ENCODE measurements at places on chromosomes 6 and 20.

GRCh38 chr6:113433335-113433991, 423.7 kb upstream of the MARCKS start:
- DNase-seq: no peak

DNA sequence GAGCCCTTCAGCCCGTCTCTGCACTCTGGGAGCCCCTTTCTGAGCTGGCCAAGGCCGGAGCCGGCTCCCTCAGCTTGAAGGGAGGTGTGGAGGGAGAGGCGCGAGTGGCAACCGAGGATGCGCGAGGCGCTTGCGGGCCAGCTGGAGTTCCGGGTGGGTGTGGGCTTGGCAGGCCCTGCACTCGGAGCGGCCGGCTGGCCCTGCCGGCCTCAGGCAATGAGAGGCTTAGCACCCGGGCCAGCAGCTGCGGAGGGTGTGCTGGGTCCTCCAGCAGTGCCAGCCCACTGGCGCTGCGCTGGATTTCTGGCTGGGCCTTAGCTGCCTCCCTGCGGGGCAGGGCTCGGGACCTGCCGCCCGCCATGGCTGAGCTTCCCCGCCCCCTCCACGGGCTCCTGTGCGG, 49.8 kb downstream of the GMPR start:
- no peak for DNase-seq

GRCh38 chr20:56391596-56392131, 351 bp downstream of the AURKA start:
- peak; percentile 19 for DNase-seq

GRCh38 chr6:7593229-7593628, 3.2 kb downstream of the SNRNP48 start:
- DNase-seq: no peak

GRCh38 chr20:20425823-20426654, 58.1 kb downstream of the INSM1 start:
- no peak for DNase-seq

- DNase-seq: no peak
Measured at GRCh38 chr20:8862092-8862491, 206.8 kb upstream of the PLCB4 start.

GRCh38 chr6:30881392-30882203, 2.7 kb upstream of the DDR1 start:
- no peak for DNase-seq

DNA sequence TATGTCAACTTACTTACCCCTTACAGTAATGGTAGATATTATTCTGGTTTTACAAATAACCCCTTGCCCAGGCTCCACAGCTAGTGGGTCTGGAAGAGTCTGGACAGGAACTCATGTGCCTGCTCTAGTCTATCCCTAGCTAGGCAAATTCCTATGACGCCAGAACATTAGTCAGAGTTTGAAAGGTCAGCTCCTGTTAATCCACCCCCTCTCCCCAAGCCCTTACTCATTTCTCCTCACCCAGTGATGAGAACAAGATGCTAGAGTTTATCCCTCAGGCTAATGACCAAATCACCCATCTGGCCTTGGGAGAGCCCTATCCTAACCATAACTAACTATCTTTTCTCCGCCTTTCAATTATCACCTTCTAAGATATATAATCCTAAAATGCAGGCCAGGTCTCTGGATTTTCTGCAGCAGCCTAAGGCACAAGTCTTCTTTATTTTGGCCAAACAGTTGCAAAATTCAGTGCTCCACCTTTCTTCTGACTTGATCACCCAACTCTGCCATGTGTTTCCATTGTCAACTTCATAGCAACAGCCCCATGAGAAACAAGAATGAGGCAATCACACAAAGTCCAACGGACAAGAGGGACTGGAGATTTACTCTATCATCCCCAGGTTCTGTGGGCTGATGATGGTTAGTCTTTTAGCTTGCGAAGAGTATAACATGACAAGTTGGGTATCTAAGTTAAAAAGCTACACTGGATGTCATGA, 113.3 kb downstream of the TASP1 start:
- DNase-seq: no peak

DNA sequence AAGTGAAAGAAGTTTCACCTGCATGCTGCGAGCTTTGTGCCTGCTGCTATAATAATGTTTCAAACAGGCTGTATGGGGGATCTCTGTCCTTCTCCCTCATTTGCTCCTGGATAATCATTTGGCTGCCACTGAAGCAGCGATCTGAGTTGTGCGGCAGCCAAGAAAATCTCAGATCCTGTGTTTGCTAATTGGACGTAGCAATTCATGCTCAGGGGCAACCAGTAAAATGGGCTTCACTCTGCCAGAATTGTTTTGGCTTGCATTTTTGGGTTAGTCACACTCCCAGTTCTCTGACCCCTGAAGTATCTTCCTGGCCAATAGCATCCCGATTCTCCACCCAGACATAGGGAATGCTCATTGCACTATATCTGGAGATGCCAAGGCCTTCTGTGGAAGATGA, 13.7 kb upstream of the STXBP5 start:
- DNase-seq: no peak

- peak; percentile 34 for DNase-seq
Measured at GRCh38 chr6:17622144-17622543, 22.0 kb downstream of the FAM8A1 start.

DNA sequence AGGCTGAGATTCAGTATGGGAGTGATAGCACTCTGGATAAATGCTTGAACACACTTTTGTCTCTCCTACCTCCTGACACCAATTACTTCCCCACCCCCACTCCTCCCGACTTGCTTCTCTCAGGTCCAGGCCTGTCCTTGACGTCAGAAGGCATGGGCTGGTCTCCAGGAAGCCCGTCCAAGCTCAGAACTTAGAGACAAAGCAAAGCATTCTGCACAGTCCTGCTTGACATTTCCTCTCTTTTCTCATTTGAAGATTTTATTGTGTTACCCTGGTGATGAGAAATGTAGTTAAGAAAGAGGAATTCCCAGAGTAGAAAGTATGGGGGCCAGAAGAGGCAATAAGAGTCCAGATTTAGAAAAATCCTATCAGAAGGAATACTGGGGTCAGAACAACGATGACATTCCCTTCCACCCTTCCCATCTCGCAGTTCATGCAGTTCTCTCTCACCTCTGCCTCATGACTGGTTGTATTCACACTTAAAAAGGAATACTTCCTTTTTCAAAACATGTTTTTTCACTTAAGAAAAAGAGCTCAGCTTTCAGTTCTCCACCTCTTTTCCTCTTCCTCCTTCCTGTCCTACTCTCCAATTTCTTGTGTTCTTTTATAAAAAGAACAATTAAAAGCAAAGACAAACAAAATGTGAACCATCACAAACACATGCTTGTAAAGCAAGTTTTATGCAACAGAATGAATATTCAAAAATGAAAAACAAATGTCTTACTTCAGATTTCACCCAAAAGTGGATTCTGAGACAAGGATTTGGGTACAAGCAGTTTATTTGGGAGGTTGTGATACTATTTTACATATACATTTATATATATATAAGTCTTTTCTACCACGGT, 18.5 kb upstream of the FAM184A start:
- no peak for DNase-seq

DNA sequence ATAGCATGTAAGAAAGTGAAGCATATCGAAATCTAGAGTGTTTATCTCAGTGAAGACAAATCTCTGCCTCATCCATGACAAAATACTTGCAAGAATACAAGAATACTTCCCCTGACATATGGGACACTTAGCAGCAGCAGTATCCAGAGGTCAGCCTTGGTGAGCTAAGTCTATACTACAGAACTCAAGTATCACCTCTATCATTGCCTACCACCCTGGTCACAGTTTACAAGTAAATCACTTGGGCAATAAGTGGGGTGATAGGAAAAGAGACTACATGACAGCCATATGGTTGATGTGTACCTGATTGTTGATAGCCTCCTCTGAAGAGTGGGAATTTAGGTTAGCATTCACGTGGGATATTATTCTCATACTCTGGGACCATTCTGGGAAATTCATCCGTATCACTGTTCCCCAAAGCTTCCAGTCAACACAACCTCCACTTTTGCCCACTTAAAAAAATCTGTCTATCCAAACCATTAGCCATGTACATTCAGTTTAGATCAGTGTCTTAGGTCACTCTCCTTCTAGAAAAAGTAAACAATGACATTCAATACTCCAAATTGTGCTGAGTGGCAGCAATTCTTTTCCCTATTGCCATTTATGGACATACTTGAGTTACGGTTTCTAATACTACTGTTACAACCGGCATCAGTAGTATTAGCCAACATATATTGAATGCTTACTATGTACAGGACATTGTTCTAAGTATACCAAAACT, 118.2 kb upstream of the PRSS16 start:
- peak; percentile 30 for DNase-seq

GRCh38 chr20:49394264-49394663, 88.2 kb downstream of the KCNB1 start:
- DNase-seq: no peak

GRCh38 chr20:5715071-5715841, 34.9 kb upstream of the SHLD1 start:
- DNase-seq: no peak

DNA sequence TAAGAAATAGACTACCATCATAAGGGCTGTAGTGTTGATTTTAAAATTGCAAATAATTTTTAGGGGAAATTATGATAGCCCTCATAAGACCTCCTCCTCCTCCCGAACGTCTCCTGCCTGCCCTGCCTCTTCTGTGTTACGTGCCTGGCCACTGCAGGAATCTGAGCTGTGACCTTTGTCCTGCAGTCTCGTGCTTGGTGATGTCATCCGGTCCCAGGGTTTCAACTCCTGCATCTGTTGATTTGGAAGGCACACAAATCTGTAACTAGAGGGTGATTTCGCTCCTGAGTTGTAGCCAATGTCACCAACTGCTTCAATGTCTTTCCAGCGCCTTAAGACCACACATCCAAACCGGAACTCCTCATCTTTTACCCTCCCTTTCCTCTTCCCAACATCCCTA, 163.2 kb downstream of the AIG1 start:
- DNase-seq: no peak

GRCh38 chr6:166614589-166614988, 12.5 kb downstream of the RPS6KA2 start:
- DNase-seq: no peak

GRCh38 chr20:47532002-47532401, 30.3 kb downstream of the NCOA3 start:
- no peak for DNase-seq

DNA sequence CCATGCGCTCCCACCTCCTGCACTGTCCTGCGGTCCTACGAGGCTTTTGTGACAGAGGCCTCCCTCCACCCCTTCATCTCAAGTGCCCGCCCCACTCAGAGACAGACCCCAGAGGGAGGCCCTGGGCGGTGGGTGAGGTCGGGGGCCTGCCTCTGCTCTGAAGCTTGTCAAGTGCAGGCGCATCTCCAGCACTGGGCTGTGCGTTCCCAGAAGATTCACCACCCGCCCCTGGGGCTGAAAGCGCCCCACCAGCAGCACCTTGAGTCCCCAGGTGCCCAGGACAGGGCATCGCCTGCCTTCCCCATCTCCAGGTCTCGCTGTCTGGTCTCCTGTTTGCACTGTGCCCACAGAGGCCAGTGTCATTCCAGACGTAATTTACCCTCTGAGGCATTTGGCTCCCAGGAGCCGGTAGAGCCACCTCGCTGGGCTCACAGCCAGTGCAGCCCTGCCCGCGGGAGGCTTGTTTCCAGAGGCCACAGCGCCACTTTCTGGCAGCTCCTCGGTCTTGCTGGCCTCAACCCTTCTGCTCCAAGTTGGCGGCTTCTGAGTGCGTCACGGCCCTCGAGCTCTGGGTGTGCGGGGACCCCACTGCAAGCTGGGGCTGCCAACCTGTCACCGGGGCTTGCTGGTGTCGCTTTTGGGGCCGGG, 191.1 kb downstream of the TAF4 start:
- DNase-seq: no peak

DNA sequence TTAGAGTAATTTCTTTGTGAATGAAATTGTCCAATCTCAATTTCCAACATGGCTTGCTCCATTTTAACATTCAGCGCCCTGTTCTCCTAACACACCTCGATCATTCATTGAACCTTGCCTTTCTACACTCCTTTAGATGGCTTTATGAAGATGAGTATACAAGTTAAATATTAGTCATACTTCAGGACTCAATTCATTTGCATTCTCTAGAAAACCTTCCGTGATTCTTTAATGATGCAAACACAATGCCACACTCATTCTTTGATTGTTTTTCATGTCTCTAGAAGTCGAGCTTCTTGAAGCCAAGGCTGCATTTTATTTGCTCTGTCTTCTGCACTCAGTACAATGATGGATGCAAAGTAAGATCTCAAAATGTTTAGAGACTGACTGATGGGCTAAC, 641.2 kb downstream of the DOK5 start:
- no peak for DNase-seq

DNA sequence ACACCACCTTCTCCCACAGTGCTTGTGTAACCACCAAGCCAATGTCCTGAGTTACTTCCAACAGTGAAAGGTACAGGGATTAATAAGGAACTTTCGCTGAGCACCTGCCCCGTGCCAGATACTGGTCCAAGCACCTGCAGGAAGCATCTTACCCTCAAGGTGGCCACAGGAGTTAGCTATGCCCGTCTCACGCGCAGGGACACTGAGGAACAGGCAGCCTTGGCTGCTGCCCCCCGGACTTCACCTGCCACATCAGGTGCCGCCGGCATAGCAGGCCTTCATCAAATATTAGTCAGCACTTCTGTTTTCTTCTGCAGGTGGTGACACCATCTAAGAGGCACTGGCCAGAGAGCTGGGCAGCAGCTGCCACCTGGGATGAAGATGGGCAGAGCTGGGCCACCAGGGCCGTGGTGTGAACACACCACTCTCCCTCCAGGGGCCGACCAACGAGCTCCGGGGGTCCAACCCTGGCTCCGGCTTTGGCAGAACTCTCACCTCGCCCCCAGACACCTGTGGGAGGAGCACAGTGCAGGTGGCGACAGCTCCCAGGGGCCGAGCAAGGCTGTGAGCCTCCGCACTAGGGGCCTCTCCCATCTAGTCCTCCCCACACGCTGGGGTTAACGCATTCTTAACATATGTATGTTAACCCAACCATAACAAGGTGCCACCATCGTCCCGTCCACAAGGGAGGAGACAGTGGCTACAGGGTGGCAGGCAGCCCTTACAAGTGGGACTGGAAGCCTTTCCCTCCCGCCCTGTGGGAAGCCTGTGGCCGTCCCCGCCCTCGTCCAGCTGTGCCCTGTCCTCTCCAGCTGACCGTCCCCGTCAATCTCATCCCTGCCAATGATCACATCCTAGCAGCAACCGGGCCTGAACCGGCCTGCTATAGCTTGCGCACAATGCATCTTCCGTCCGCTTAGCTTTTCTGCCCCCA, 2.9 kb upstream of the PPDPF start:
- DNase-seq: no peak

DNA sequence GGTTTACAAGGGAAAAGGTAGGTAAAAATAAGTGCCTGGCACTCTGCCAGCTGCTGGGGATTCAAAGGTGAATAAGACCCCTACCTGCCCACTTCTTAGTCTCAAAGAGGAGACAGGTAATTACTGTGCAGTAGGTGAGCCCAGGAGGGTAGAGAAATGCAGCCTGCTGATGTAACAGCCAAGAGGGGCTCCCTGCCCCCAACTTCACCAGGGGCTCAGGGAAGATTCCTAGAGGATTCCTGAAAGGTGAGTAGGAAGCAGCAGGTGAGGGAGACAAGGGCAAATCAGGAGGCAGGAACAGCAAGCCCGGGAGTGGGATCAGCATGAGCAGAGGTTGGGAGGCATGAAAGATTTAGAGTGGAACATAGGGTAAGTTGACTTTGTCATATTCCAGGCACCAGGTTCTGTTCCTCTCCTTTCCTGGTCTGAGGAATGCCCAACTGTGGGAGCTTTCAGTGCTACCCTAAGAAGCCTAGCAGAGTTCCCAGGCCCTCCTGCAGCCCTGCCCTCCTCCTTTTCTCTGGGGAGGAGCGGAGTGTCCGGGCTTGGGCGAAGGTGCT, 258.1 kb downstream of the LRFN2 start:
- DNase-seq: no peak

- no peak for DNase-seq
Measured at GRCh38 chr6:1315560-1316386, 3.9 kb downstream of the FOXQ1 start.

Measured in hematopoietic multipotent progenitor cell treated with erythropoietin and hydrocortisone succinate and interleukin-3 and kit ligand, for 8 days (in vitro differentiated cells).